ENCODE measurements at places on chromosomes 1 and 21.

- no peak for DNase-seq
Measured at GRCh38 chr1:68970571-68970970, 473.7 kb upstream of the DEPDC1 start.

GRCh38 chr1:228337711-228338520, 68.7 kb downstream of the TRIM11 start:
- no peak for DNase-seq

GRCh38 chr1:37478451-37478881, 4.1 kb downstream of the ZC3H12A start:
- DNase-seq: no peak

DNA sequence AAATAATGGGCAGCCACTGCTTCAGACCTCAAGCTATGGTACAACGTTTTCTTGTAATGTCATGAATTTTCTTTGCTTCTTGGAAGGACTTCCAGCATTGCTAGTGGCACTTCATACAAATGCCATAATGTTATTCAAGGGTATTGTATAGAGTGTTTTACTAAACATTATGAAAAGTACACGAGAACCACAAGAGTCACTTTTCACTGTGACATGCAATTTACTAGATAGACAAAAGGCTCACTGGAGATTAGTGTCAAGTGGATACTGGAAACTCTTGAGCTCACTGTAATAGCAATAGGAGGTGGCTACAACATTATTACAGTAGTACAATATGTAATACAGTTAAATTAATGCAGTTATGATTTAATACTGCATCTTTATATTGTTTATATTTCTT, 5.3 kb upstream of the OLFM3 start:
- DNase-seq: no peak

GRCh38 chr1:14362331-14362730, 236.2 kb upstream of the KAZN start:
- no peak for DNase-seq

GRCh38 chr1:247007511-247008405, at the start of gene ZNF695:
TSS of gene ZNF695 (minus strand) at chr1:247008057. CDS start at chr1:247007908, 149 bp downstream.
- DNase-seq: peak; percentile 89

DNA sequence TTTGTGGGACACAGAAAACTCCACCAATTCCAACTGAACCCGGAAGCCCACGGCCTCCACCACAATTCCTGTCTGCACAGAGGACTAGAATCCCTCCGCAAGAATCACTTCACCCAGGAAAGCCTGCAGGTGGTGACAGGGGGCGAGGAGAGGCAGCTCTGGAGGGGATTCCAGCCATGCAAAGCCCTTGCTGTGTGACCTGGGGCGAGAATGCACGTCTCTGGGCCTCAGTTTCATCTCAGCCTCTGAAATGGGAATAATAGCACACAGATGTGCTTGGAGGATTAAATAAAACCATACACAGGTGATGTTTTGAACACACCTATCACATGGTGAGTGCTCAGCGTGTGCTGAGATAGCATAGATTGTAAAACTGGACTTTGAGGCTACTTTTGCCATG, 14.1 kb downstream of the FBXO2 start:
- DNase-seq: no peak

DNA sequence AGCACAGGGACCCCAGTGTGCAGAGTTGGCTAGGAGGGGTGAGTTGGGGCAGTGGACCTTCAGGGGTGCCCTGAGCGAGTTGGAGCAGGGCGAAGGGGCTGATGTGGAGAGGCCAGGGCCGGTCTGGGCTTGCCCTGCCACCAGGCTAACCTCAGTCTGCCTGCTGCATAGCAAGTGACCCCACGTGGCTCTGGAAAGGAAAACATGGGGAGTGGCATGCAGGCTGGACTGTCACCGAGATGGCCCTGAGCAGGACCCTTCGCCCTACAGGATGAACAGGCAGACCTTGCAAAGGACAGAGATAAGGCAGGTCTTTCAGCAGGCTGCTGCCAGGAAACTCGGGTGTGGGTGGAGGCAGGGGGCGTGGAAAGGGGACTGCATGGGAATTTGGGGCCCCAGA, 51.5 kb downstream of the FOXO6 start:
- no peak for DNase-seq

- DNase-seq: no peak
Measured at GRCh38 chr1:28341591-28341990, 12.8 kb downstream of the MED18 start.

DNA sequence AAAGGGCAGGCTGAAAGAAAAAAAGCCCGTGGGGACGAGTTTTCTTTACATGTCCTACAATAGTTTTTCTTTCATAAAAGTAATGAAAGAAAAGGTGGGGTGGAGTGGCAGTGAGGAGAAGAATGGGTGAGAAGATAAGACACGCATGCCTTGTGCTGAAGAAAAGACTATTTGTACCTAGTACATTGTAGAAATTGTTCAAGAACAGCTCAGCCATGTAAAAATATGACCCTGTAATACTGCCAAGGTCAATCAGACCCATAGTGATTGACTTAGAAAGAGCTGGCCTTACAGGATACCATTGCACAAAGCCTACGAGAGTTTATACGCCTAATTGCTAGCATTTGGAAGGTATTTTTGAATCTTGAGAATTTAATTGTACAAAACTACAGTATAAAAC, 126.0 kb upstream of the NRIP1 start:
- no peak for DNase-seq

DNA sequence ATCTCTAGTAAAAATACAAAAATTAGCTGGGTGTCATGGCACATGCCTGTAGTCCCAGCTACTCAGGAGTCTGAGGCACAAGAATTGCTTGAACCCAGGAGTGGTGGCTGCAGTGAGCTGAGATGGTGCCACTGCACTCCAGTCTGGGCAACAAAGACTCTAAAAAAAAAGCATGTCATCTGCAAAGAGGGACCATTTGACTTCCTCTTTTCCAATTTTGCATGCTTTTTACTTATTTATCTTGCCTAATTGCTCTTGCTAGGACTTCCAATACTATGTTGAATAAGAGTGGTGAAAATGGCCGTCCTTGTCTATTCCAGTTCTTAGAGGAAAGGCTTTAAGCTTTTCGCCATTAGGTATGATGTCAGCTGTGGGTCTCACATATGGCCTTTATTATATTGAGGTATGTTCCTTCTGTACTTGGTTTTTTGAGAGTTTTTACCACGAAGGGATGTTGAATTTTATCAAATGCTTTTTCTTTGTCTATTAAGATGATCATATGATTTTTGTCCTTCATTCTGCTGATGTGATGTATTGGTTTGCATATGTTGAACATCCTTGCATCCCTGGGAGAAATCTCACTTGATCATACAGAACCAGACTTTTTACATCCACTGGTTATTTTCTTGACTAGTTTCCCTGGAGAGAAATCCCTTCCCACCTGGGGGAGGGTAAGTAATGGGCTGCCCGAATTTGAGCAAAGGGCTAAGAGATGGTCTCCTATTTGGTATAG, 17.0 kb upstream of the RAP1GAP start:
- no peak for DNase-seq

DNA sequence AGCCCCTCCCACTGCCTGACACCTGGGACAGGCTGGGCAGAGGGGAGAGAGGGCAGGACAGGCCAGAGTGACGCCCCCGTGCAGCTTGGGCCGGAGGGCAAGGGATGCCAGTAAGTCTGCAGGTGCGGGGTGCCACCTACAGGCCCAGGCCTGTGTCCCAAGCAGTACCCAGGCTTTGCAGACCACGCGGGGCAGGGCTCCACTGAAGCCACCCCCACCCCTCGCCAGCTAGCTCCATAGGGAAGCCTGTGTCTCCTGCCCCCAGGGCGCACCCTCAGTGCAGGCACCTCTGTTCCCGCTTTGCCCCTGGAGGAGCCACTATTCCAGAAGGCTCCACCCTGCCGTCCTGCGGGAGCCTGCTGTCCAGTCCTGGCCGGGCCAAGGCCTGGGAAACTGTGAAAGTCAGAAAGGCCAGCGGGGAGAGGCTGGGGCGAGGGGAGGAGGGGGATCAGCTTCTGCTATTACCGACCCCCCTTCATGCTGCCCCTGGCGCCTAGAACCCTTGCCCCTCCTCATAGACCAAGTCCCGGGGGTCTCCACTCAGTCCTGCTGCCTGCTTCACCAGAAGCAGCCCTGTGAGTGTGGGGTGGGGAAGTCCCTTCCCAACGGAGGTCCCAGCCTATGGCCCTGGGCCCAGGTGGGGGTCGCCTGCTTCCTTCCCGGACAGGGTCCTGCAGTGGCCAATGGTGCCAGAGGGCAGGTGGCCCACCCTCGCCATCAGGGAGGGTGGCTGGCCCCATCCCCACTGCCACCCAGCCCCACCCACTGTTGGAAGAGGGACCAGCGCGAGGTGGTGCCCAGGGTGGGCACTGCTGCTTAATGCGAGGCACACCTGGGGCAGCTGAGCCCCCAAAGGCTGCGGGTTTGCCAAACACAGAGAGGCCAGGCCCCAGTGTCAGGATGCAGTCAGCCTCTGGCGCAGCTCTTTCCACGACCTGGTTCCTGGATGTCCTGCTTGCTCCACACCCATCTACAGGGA, 54.4 kb downstream of the KCNAB2 start:
- no peak for DNase-seq

GRCh38 chr1:198064181-198064580, 92.6 kb upstream of the NEK7 start:
- DNase-seq: no peak

Measured in T1000 (cell line).